ENCODE measurements at places on chromosomes 3 and 15.

GRCh38 chr3:12687948-12688347 is 24.0 kb upstream of the RAF1 start:
- no peak for DNase-seq

- DNase-seq, result no peak
Measured at GRCh38 chr3:30659270-30660130, 53.1 kb downstream of the TGFBR2 start.

GRCh38 chr3:45332493-45332892 is 55.9 kb upstream of the LARS2 start:
- no peak for DNase-seq

- DNase-seq, result no peak
Measured at GRCh38 chr15:100844167-100844566, 35.5 kb upstream of the ALDH1A3 start.

DNA sequence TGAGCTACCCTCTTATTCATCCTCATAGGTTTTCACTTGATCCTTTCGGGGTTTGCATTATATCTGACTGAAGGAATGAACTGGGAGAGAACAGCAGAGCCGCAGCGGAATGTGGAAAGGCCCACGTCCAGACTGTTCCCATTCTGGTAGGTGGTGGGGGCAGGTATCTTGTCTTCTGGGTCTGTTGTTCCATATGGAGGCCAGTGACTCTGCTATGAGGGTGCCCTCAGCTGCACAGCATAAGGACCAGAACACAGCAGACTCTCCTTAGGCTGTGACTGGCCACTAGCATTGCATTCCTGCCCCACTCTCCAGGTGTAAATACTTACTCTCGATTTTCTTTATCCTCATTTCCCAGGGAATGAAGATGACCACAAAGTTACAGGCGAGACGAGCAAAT is 12.1 kb downstream of the TMC3 start:
- no peak for DNase-seq

GRCh38 chr3:75906555-75907112 is 121.3 kb upstream of the ZNF717 start:
- DNase-seq, result no peak
